ENCODE measurements at places on chromosomes 5 and 9. TPM values are rescaled to one million over a fixed set of nuclear protein-coding genes. Genes with fewer than 3 reads are reported as not detected.

Gene ATP10B
- total RNA-seq: 9.1 TPM

Gene ADAMTSL2
- total RNA-seq: 2.0 TPM

Gene SPATA31A3
- total RNA-seq: not detected

Gene OTP
- total RNA-seq: not detected

Gene IL11RA
- 30.7 TPM for total RNA-seq

Gene PCDHB3
- 2.0 TPM for total RNA-seq

DNA sequence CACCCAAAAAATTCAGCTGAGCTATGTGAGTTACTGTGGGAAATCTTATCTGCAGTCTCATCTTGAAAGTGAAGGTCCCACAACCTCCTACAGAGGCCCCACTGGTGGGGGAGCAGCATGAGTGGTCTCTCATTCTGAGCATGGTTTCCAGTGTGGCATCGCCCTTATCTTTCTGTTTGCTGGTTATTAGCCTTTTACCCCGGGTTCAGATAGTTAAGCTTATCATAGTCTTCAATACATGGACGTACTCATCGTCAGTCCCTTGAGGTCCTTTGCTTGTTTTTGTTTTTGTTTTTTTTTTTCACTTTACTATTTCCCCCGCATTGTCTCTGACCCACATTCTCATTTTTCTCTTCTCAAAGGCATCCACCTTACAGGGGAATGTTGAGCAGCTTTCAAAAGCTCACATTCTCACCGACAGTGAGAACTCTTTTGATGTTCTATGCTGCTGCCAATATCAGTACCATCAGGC, 7.7 kb upstream of the HAVCR2 start:
- H3K36me3 ChIP-seq: no peaks in the 10 kb centered on the region
- H3K4me3 ChIP-seq: no peak overlapping the region
- no peak for DNase-seq
- no peaks in the 10 kb centered on the region for H3K27me3 ChIP-seq
- H3K27ac ChIP-seq: no peak overlapping the region

- peak overlapping the region; percentile 13 for H3K27ac ChIP-seq
- no peaks in the 10 kb centered on the region for H3K36me3 ChIP-seq
- no peak overlapping the region for H3K4me3 ChIP-seq
- H3K27me3 ChIP-seq: no peaks in the 10 kb centered on the region
Observed at GRCh38 chr9:125447202-125447802, 185.7 kb downstream of the GAPVD1 start.

- H3K36me3 ChIP-seq: no peaks in the 10 kb centered on the region
- H3K27me3 ChIP-seq: no peaks in the 10 kb centered on the region
- no peak overlapping the region for H3K4me3 ChIP-seq
- H3K4me1 ChIP-seq: peaks cover 40% of the 10 kb centered on the region
Observed at GRCh38 chr9:127162046-127162863, 39.8 kb upstream of the ANGPTL2 start.

- DNase-seq: no peak
- no peaks in the 10 kb centered on the region for H3K36me3 ChIP-seq
- no peak overlapping the region for H3K4me3 ChIP-seq
- no peaks in the 10 kb centered on the region for H3K4me1 ChIP-seq
- no peak overlapping the region for H3K27ac ChIP-seq
Observed at GRCh38 chr9:95722141-95722540, 153.3 kb upstream of the ERCC6L2 start.

DNA sequence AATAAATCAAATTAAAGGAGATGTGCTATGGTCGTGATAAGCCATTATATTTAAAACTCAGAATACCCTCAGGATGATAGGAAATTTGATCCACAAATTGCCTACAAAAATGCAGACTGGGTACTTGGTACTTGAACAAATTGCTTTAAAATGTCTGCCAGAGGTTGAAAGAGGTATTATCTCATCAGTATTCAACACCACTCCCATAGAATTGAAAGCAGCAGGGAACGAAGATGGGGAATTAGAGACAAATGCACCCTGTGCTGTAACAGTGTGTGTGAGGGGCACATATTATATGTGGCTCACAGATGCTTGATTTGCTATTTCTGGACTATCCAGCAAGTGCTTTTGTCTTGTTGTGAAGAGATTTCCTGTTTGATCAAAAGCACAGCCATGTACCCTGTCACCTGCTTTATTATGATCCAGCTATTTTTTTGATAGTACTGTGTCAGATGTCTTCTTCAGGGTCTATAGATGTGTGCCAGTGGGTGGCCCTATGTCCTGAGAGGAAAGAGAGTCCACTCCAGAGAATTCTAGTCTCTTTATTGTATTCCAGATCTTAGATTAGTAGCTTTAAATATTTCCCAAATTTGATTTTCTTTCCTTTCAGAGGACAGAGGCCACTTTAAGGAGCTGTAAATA, 120.1 kb downstream of the XRCC4 start:
- no peaks in the 10 kb centered on the region for H3K4me1 ChIP-seq
- H3K27me3 ChIP-seq: no peaks in the 10 kb centered on the region
- DNase-seq: no peak
- H3K4me3 ChIP-seq: no peak overlapping the region
- H3K27ac ChIP-seq: no peak overlapping the region
- H3K36me3 ChIP-seq: no peaks in the 10 kb centered on the region

DNA sequence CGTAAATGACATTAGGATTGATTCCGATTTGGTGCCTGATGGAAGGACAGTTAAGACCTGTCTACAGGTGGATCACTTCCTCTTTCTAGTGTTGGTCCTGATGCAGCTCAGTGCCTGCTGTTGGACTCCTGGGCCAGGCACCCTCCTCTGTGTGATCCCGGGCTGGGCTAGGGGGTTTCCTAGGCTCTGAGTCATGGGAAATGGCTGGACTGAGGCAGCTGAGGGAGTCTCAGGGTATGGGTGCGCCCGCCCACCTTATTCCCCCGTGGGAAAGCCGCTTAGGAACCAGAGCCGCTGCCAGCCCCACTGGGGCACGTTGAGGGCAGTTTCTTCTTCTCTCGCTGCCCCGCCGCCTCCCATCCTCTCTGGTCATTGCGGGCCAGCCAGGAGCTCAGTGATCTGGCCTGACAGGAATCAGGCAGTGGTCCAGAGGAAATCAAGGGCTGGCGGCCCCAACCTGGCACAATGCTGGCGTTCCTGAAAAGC, 12.9 kb downstream of the TCF7 start:
- H3K27me3 ChIP-seq: no peaks in the 10 kb centered on the region
- no peak overlapping the region for H3K27ac ChIP-seq
- H3K36me3 ChIP-seq: no peaks in the 10 kb centered on the region
- peaks cover 29% of the 10 kb centered on the region for H3K4me1 ChIP-seq

GRCh38 chr5:5581080-5581479, 158.6 kb downstream of the ICE1 start:
- no peak for DNase-seq
- H3K27me3 ChIP-seq: no peaks in the 10 kb centered on the region
- H3K27ac ChIP-seq: no peak overlapping the region
- no peak overlapping the region for H3K4me3 ChIP-seq
- H3K36me3 ChIP-seq: no peaks in the 10 kb centered on the region

- no peak overlapping the region for H3K27ac ChIP-seq
- DNase-seq: no peak
- H3K27me3 ChIP-seq: no peaks in the 10 kb centered on the region
- peaks cover 18% of the 10 kb centered on the region for H3K4me1 ChIP-seq
- no peak overlapping the region for H3K4me3 ChIP-seq
- no peaks in the 10 kb centered on the region for H3K36me3 ChIP-seq
Observed at GRCh38 chr5:170327168-170327567, 29.6 kb upstream of the LCP2 start.

DNA sequence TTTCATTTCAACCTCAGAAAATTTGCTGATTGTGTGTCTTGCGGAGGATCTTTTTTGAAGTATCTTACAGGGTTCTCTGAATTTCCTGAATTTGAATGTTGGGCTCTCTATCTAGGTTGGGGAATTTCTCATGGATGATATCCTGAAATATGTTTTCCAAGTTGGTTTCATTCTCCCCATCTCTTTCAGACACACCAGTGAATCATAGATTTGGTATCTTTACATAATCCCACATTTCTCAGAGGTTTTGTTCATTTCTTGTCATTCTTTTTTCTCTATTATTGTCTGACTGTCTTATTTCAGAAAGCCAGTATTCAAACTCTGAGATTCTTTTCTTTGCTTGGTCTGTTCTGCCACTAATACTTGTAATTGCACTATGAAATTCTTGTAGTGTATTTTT, 456.9 kb downstream of the PRELID2 start:
- H3K27me3 ChIP-seq: no peaks in the 10 kb centered on the region
- no peak overlapping the region for H3K27ac ChIP-seq
- no peaks in the 10 kb centered on the region for H3K4me1 ChIP-seq
- no peak overlapping the region for H3K4me3 ChIP-seq

All from vagina (tissue), 2 donors.